ENCODE measurements at places on chromosomes 1 and 21.

GRCh38 chr1:58648842-58649241 is 51.0 kb downstream of the MYSM1 start:
- no peak for DNase-seq

DNA sequence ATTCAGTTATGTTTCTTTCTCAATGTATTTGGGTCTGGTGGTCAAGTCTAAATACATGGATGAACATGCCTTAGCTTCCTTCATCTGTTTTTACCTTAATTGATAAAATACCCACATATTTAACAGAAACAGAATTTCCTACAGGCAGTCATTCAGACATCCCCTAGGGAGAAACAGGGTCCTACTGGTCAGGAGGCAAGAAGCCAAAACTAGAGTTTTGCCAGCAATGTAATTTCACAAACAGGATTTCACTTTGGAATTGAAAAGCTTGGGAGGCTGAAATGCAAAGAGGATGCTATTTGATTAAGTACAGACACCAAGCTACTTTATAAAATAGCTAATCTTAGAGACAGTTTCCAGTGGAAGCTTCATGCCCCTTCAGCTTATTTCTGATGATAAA is 224.2 kb downstream of the SIPA1L2 start:
- DNase-seq, result no peak

GRCh38 chr1:11431941-11432507 is 46.9 kb upstream of the DISP3 start:
- DNase-seq, result no peak

- no peak for DNase-seq
These were observed 43.1 kb downstream of the IL12RB2 start for GRCh38 chr1:67350783-67351182.

- DNase-seq, result no peak
These were observed 59.9 kb downstream of the TP53BP2 start for GRCh38 chr1:223785808-223786207.

DNA sequence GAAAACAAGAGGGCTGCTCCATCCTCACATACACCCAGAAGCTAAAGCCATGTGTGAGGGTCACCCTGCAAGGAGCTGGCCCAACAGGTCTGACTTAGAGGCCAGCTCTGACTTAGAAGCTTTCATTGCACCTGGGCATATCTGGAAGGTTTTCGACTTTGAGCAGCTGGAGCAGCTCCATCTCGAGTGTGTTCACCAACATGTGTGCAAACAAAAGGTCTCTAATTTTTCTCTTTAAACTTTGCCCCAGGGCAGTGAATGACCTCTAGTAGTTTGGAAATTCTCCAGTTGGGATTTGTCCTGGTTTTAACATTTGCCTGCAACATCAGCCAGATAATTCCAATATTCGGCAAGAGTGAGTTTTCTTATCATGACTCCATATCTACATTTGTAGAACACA is 108.3 kb downstream of the TNR start:
- no peak for DNase-seq

GRCh38 chr1:159581422-159581821 is 6.2 kb upstream of the APCS start:
- DNase-seq, result no peak

DNA sequence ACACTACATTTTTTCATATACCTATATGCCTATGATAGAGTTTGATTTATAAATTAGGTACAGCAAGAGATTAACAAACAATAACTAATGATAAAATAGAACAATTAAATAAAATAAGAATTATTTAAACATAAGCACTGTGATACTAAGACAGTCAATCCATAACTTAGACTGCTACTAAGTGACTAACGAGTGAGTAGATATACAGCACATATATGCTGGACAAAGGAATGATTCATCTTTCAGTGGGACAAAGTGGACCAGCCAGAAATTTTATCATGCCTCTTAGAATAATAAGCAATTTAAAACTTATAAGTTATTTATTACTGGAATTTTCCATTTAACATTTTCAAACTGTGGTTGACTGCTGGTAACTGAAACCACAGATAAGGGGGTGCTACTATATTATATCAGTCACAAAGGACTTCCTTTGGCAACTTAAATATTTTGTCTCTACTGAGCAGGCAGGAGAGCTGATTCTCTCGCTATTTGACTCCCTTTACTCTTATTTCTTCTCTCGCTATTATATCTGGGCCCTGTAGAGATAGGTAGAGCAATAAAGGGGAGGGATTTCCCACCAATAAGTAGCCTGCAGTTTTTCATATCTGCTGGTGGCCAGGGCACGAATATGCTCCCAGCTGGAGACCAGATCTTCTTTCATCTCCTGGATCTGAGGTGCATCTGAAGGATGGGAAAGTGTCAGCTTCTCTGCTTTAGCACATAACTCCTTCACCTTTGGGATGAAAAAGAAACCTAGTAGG is 10.8 kb downstream of the SPTA1 start:
- DNase-seq, result no peak

- DNase-seq, result peak; percentile 38
These were observed at the start of gene SYT14 for GRCh38 chr1:209937996-209938959. SYT14 (plus strand) TSS chr1:209938217; CDS start chr1:209938265, 48 bp downstream.

DNA sequence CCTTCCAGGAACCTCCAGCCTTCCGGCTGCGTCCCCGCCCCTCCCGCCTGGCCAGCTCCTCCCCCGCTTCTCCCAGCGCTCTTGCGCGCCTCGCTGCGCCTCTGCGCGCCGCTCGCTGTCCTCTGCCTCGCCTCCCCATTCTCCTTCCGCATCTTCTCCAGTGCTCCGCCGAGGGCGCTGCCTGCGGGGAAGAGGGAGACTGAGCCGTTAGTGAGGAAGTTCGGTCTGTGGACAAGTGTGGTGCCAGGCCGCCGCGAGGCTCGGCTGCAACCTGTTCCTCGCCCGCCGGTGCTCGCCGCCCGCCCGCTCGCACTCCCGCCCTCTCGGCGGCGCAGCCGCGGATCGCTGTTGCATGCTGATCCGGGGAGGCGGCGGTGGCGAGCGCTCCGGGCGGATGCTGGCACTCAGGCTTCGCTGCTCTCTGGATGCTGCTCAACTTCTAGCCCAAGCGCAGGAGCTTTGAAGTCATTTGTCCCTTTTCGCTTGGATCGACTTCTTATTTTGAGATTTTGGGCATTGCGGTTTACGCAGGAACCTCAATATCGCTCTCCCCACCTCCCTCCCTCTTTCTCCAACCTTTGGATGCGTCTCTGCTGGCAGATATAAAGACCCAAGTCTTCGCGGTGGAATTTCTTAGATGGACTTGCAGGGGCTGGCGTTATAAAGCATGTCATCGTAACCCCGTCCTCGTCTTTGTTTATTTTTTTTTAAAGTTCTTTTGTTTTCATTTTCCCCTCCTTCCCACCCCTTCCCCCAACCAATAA is 614 bp upstream of the CACNA1E start:
- DNase-seq, result no peak

DNA sequence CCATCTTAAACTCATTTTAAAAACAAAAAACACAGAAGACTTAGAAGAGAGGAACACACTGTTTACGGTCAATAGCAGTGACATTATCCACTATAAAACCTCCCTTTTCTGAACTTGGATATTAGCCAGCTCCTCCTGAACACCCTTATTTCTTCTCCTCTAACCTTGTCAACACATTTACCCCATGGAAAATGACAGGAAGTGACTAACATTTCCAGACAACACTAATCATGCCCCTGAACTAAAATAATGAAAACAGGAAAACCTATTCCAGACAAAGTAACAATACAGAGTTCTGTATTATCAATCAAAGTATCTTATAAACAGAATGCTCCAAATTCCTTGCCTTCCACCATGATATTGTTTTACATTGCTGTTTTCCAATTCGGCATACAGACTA is 45.3 kb downstream of the PALMD start:
- no peak for DNase-seq

GRCh38 chr1:160743266-160743665 is 4.2 kb downstream of the SLAMF7 start:
- no peak for DNase-seq

- no peak for DNase-seq
These were observed 223.1 kb upstream of the ST6GALNAC5 start for GRCh38 chr1:76644139-76644538.

DNA sequence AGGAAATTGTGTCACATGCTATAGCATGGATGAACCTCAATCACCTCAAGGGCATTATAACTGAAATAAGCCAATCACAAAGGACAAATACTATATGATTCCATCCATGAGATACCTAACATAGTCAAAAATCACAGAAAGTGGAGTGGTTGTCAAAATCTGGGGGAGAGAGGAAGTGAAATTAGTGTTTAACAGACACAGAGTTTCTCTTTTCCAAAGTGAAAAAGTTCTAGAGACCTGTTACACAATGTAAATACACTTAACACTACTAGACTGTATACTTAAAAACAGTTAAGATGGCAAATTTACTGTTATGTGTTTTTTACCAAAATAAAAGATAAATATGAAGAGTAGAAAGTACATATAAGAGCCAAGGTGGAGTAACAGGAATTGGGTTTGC is 31.8 kb downstream of the ZNF644 start:
- DNase-seq, result no peak

DNA sequence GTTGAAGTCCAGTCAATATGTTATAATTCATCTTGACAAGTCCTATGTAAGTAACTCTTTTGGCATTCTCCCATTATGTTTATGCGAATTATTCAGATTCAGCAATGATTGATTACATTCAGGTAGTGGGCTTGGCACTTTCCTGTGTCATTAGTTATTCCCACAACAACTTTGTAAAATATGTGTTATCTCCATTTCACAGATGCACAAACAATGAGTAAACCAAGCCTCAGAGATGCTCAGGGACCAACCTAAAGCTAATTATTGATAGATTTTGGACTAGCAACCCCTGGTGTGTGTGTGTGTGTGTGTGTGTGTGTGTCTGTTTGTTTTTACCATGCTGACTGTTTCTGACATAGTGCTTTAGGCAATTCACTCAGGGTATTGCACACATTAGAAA is 371.1 kb upstream of the C1orf87 start:
- no peak for DNase-seq

GRCh38 chr1:222654849-222655248 is 37.0 kb downstream of the MIA3 start:
- no peak for DNase-seq

- peak; percentile 70 for DNase-seq
These were observed at the start of gene CAPZA1 for GRCh38 chr1:112619518-112620376. CAPZA1 (plus strand) TSS chr1:112619832; CDS start chr1:112619845, 13 bp downstream.

DNA sequence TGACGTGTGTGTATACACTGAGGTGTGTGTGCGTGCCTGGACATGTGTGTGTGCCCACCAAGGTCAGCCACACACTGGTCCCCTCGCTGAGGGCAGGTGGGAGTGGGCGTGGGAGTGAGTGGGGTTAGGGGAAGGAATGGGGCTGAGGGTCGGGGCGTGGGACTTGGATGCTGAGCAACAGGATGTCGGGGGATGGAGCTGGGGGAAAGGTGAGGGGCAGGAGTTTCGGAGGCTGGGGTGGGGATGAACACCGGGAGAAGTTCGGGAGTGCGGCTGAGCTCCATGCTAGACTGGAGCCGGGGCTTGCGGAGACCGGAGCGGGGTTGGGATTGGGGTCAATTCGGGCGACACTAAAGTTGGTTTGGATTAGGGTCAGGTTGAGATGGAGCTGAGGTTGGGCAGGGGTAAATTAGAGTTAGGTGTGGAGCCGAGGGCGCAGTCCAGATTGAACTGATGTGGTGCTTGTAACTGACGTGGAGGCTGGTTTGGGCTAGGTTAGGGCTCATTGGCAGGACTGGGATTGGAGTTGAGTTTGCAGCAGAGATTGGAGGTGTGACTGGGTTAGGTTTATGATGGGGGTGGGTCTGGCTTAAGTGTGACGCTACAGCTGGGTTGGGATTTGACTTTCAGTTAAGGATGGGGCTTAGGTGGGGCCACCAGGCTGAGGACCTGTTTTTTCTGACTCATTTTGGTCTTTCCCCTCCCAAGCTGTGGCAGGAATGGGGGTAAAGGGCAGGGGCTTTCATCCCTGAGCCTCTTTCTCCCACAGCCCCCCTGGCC is 3.3 kb upstream of the GUCA2A start:
- no peak for DNase-seq

- DNase-seq, result peak; percentile 77
These were observed 1.6 kb upstream of the KCND3 start for GRCh38 chr1:111990878-111991718.

DNA sequence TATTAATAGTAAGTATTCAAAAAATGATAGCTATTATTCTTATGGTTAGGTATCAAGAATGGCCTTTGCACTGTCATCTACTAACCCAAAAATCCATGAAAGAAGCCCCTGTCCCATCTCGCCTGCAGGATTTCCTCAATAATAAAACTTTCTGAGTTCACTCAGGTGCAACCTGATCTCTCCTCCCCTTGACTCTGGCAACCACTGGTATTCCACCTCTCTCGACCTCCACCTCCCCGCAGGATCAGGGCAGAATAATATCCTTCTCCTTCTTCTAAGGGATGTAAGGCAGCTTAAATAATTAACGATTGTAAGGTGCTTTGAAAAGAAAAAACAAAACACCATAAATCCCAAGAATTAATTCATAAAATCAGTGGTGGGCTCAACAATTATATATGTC is 359.3 kb downstream of the PLPP3 start:
- no peak for DNase-seq

- DNase-seq, result no peak
These were observed 131.5 kb downstream of the RNF220 start for GRCh38 chr1:44536357-44537209.

DNA sequence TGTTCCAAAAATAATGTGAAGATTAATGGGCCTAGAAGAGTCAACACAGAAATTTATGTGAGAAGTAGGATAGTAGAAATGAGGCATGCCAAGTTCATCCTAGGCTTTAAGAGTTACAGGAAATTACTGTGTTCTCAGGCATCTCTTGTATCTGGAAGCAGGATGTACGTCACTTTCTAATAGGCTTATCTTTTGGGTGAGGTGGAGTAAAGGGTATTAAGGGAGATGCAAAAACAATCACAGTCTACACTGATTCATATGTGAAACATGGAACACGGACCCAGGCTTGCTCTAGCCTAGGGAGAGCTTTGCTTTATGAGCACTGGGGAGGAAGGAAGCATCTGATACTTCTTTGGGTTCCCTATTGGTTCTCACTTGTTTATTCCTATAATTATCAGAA is 84.5 kb upstream of the RGS4 start:
- DNase-seq, result no peak

DNA sequence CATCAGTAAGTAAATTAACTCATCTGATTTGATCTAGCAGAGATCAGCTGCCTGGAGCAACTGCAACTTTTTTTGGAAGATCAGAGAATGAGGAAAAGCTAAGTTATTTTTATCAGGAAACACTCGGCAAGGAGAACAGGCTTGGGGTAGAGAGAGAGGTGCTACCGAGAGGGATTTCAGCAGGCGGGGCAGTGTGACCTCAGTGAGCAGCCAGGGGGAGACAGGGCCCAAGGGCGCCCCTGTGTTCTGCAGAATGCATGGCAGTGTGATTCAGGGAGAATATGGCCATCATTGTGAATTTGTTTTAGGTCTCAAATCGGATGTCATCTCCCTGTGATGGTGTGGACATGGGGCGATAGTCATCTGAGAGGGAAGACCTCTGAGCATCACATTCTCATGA is 484.1 kb upstream of the VAMP3 start:
- no peak for DNase-seq

DNA sequence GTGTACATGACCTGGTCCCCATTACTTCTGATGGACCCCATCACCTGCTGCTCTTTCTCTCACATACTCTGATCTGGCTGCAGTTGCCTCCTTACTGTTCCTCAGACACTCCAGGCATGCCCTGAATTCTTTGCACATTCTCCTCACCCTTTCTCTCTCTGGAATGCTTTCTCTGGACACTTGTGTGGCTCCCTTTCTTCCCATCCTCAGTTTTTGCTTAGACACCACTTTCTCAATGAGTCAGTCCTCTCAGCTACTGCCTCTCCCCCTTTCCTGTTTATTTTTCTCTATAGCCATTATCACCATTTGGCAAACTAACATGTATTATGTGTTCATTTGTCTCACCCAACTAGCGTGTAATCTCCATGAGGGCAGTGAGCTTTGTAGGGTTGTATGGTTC is 28.1 kb downstream of the PLXNA2 start:
- DNase-seq, result no peak

GRCh38 chr1:216448011-216448510 is 24.8 kb upstream of the USH2A start:
- no peak for DNase-seq
